Large intestine (tissue), 12 donors: ENCODE measurements at places on chromosomes 11 and 22. TPM values are rescaled to one million over a fixed set of nuclear protein-coding genes. Genes with fewer than 3 reads are reported as not detected.

Gene C11orf65
- 1.1 TPM for polyA plus RNA-seq

Gene LMO1
- polyA plus RNA-seq, result 0.12 TPM

Gene LRRC56
- polyA plus RNA-seq, result 2.4 TPM

Gene CCDC87
- polyA plus RNA-seq, result 0.09 TPM

Gene MUC15
- polyA plus RNA-seq, result not detected

Gene TNNI2
- 5.2 TPM for polyA plus RNA-seq

Gene EHF
- 14.7 TPM for polyA plus RNA-seq

Gene SAA4
- polyA plus RNA-seq, result not detected

Gene DLG2
- 8.1 TPM for polyA plus RNA-seq

Gene DGAT2
- 70.2 TPM for polyA plus RNA-seq

Gene GGTLC2
- polyA plus RNA-seq, result not detected

Gene TPBGL
- 0.39 TPM for polyA plus RNA-seq

- no peak for DNase-seq
Measured at GRCh38 chr11:121814962-121815361, 301.1 kb downstream of the BLID start.

DNA sequence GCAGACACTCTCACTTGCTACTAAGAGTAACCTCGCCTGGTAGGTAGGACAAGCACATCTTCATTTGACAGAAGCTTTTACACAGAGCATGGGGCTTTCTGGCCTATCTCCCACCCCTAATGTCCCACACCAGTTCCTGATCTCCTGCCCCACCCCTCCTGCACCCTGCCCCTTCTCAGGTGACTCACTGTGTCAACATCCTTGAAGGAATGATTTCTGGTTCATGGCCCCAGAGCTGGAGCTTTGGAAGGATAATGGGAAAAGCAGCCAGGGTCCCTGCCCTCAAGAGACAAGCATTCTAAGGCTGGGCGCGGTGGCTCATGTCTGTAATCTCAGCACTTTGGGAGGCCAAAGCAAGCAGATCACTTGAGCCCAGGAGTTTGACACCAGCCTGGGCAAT is 47.2 kb downstream of the LRFN4 start:
- peak; percentile 74 for DNase-seq

- DNase-seq, result peak; percentile 27
Measured at GRCh38 chr11:65927904-65928397, 8.7 kb downstream of the DRAP1 start.

DNA sequence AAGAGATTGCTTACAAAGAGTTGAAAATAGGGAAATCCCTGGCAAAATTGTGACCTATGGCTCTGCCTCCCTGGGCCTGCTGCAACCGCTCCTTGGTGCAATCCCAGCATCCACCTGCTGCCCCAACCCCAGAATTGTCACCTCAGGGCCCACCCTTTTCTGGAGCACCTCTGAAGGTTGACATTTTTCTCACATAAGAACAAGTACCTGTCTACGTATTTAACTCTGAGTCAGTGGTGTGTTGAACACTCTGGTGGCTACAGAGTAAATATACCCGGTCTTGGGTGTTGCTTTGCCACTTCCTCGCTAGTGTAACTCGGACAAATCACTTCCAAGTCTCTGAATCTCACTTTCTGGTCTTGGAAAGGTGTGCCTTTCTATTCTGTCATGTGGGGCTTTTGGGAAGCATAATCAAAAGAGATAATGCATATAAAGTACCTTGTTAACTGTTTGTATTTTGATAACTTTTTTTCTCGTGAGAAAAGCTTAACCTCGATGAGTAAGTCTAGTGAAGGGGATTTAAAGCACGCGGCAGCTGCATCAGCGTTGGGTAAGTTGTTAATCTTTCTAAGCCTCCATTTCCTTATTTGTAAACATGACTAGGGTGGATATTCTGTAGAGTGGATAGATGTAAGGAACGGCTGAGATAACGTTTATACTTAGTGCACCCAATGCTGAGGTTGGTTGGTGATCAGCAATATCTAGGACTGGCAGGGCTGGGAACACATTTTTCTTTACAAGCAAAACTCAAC is 881.2 kb downstream of the OPCML start:
- DNase-seq, result no peak

- DNase-seq, result no peak
Measured at GRCh38 chr11:122359081-122359571, 243.1 kb upstream of the BLID start.

DNA sequence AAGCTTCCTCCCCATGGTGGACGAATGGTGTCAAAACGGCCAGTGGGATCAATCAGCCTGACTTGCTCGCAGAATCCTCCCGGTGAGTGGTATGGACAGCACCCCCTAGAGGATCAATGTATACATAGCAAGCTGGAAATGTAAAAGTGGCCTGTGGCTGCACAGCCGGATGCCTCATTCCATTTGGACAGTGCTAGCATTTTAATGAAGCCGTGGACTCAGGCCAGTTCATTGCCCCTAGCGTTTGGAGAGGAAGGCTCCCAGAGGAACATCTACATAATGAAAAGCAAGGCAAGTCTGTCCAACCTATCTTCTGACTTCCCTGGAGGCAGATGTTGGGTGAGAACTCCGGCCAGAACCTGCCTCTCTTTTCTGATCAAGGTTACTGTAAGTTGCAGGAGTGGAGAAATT is 942.3 kb downstream of the NTM start:
- DNase-seq, result no peak

DNA sequence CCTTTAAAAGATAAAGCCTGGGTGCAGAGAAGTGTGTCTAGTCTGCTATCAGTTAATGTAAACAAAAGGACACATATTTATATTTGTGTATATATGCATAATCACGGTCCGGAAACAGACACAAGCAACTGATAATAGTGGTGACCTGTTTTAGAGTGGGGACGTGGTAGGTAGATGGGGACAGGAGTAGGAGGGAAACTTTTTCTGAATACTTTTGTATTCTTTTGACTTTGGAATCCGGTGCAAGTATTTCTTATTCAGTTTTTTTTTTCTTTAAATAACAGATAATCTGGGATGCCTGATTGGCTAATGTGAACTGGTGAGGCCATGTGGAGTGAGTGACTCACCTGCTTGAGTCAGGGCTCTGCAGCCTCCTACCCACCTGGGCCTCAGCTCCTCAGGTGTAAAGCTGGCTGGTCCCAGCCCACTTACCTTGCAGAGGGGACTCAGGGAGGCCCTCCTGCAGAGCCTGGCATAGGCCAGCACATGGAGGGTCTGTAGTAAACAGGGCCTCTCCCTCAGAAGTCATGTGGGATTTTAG is 15.3 kb downstream of the MICAL2 start:
- peak; percentile 54 for DNase-seq

DNA sequence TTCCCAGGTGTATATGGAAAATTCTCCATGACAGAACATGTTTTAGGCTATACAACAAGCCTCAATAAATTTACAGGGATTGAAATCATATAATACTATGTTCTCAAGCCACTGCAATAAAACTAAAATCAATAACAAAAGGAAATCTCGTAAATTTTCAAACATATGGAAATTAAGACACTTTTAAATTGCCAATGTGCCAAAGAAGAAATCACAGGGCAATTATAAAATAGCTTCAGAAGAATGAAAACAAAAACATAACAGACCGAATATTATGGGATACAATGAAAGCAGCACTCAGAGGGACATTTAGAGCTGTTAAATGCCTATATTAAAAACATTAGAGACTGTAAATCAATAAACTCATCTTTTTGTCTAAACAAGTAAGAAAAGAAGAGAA is 555.7 kb upstream of the B3GAT1 start:
- no peak for DNase-seq

DNA sequence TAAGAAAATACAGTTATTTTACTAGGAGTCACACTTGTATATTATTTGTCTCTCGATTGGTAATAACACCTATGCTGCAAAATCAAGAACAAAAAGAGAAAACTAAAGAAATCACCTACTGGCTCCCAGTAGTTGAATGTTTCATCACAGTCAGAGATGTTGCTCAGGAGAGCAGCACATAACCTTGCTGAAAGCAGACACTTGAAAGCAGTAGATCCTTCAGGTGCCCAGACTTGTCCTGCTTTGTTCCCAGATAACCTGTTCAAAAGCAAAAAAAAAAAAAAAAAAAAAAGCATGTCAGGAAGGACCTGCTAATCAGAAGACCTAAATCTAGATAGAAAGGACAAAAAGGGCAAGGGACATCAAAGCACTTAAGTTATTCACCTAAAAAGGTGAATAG is 1.3 kb downstream of the ALG9 start:
- DNase-seq, result no peak

DNA sequence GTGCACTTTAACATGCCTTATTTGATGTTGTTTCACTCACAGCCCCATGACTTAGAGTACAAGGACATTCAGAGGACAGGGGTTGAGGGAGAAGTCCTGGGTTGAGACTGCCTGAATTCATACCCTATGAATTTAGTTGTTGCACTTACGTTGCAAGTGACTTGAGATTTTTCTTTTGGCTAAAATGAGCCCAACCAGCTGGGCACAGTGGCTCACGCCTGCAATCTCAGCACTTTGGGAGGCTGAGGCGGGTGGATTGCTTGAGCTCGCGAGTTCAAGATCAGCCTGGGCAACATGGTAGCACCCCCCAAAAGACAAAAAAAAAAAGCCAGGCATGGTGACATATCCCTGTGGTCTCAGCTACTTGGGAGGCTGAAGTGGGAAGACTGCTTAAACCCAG is 7.3 kb upstream of the GRK3 start:
- DNase-seq, result no peak

- DNase-seq, result no peak
Measured at GRCh38 chr22:47396105-47396504, 633.7 kb downstream of the TBC1D22A start.

GRCh38 chr22:47250995-47251765 is 488.7 kb downstream of the TBC1D22A start:
- no peak for DNase-seq

GRCh38 chr11:32435942-32436750 is 807 bp upstream of the WT1 start:
- no peak for DNase-seq

DNA sequence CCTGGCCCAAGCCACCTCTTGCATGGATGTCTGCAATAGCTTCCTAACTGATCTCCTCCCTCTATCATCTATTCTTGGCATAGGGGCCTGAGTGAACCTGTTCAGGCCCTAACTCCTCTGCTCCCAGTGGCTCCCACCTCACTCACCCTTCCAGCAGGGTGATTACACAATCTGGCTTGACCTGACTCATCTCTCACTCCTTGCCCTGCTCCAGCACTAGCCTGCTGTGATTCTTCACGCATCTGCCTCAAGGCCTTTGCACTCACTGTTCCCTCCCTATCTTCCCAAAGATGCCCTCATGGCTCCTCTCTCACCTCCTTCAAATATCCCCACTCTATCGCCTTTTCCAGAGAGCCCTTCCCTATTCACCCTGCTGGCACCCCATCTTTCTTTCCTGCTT is 10.5 kb downstream of the SCN4B start:
- no peak for DNase-seq

- DNase-seq, result no peak
Measured at GRCh38 chr22:44328762-44329161, 16.0 kb upstream of the SHISAL1 start.

DNA sequence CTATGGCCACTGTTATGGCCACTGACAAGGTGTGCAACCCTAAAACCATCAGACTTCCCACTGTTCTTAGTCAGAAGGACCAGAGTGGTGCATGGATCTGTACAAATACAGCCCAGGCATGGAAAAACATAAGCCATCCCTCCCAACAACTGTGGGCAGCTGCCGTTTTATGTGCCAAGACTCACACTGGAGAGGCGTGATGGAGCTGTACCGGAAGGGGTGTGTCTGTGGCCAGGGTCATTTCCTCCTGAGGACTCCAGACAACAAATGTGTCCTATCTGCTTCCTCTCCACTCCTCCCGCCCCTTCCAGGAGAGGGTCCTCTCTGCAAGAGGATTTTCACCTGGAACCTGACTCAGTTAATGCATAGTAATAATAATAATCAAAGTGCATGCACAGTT is 29.5 kb downstream of the KCNJ1 start:
- DNase-seq, result no peak

GRCh38 chr11:74521666-74522252 is 28.2 kb upstream of the LIPT2 start:
- no peak for DNase-seq

- no peak for DNase-seq
Measured at GRCh38 chr11:121154486-121155314, 53.7 kb downstream of the TECTA start.

- no peak for DNase-seq
Measured at GRCh38 chr22:46572911-46573780, 35.7 kb upstream of the CELSR1 start.

- DNase-seq, result no peak
Measured at GRCh38 chr11:132579136-132579535, 953.2 kb downstream of the OPCML start.

DNA sequence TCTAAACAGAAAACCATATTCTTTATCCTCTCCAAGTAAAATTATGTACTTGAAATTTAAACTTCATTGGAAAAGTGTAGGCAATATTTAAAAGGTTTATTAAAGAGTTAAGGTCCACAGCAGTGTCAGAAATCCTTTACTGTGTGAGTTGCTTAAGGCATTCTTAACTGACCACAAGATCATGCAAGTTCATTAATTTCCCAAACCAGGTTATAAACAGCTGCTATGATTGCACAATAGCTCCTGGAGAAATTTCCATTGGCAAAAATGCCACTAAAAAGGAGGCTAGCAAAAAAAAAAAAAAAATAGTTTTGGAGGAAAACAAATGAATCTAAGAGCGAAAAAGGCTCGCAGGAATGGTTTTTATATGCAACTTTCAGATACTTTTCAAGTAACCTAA is 106.2 kb downstream of the ETS1 start:
- no peak for DNase-seq

- no peak for DNase-seq
Measured at GRCh38 chr11:4577761-4578160, 3.8 kb upstream of the OR52I2 start.

DNA sequence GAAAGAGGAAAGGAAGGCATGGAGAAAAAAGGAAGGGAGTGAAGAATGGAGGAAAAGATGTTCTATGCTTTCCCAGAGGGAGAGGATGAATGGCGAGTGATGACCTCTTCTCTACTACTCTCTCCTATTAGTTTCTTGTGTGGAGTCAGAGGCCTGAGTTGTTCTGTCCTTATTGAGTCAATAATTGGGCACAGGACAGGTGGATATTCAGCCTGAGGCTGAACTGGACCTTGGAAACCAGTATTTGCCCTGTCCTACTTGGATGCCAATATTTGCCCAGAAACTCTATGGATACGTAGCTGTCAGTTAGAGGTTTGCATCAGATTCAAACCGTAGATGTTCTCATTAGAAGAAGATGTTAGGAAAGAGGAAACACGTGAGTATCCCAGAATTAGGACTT is 17.6 kb upstream of the SWAP70 start:
- DNase-seq, result no peak

- no peak for DNase-seq
Measured at GRCh38 chr11:96035740-96036078, 111.8 kb upstream of the MTMR2 start.

- DNase-seq, result no peak
Measured at GRCh38 chr11:5251746-5252145, 2.1 kb upstream of the HBG1 start.

- peak; percentile 69 for DNase-seq
Measured at GRCh38 chr11:117722082-117722481, 74.9 kb downstream of the DSCAML1 start.
